Kidney glomerular epithelial cell (primary cell): ENCODE measurements at places on chromosomes 5 and 9.

- peak; percentile 62 for DNase-seq
Measured at GRCh38 chr9:89941875-89942274, 337.1 kb downstream of the GADD45G start.

- DNase-seq: peak; percentile 22
Measured at GRCh38 chr5:43674536-43674935, 71.6 kb downstream of the NNT start.

- DNase-seq: peak; percentile 19
Measured at GRCh38 chr5:50727149-50727496, 60.7 kb downstream of the PARP8 start.

DNA sequence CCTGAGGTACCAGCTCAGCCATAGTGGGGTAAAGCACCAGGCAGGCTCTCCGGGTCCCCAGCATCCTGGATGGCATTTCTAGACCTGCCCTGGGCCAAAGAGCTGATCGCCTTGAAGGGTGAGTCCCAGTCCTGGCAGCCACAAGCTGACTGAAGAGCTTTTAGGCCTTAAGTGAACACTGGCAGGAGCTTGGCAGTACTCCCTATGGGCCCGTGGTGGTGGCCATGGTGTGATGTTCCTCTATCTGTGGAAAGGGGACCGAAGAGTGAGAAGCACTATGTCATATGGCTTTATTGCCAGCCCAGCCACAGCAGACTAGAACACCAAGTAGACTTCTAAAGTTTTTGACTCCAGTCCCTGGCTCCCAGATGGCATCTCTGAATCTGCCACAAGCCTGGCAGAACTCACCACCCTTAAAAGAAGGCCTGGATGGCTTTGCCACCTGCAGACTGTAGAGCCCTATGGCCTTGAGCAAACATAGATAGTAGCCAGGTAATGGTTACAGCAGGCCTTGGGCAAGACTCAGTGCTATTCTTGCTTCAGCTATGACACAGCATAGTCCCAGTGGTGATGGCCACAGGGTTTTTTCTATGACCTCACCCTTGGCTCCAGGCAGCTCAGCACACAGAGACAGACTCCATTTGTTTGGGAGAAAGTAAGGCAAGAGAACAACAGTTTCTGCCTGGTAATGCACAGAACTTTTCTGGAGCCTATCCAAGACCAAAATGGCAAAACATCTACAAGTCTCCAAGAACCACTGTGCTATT is 801.5 kb upstream of the DMAC1 start:
- DNase-seq: no peak

DNA sequence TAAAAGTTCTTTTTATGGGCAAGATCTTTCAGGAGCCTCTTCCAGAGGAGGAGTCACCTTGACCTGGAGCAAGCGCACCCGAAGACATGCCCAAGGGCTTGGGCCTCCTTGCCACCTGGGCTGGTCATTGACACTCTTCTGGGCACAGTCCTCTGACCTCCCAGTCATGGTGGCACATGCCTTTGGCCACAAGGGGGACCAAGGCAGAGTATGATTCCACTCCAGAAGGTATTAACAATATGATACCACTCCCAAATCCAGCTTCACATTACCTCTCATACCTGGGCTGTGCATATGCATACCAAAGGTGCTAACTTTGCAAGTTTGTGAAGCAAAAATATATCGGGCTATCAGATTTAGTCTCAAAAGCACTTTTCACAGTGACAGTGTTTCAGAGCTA is 84.6 kb downstream of the MAST4 start:
- no peak for DNase-seq

- no peak for DNase-seq
Measured at GRCh38 chr5:136522217-136522956, 157.0 kb upstream of the TRPC7 start.

- no peak for DNase-seq
Measured at GRCh38 chr9:107043886-107044285, 180.9 kb downstream of the ZNF462 start.

- DNase-seq: peak; percentile 27
Measured at GRCh38 chr5:148792744-148793143, 33.7 kb upstream of the ADRB2 start.

DNA sequence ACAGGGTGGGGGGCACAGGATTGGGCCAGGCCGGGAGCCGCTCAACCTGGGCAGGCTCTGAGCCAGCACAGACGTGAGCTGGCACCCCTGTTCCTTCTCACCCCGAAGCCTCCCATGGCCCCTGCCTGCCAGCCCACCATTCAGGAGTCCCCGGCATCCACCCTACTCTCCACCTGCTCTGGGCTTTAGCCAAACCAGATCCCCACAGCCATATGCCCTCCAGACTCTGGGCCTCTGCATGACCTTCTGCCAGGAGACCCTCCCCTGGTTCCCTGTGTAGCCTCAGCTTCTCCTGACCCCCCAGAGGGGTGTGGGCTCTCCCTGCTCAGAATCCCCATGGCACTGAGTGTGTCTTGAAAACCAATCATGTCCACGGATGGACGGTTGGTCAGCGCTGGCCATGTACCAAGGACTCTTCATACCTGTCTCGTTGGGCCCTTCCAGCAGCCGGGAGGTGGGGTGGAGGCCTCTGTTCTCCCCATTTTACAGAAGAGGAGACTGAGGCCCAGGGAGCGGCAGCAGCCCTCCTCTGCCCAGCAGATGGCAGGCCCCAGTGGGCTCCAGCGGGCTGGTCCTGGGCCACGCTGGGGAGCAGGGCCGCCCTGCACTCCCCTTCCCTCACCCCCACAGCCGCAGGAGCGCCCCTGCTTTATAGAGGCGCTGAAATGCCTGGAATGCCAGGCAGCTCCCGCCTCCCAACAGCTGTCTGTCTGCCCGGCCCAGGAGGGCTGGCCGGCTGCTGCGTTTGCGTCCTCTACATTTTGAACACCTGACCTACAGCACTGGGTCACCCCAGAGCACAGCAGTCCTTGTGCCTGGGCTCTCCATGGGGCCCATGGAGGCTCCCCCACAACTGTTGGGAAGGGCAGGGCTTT is 3.5 kb upstream of the MYMK start:
- DNase-seq: no peak

DNA sequence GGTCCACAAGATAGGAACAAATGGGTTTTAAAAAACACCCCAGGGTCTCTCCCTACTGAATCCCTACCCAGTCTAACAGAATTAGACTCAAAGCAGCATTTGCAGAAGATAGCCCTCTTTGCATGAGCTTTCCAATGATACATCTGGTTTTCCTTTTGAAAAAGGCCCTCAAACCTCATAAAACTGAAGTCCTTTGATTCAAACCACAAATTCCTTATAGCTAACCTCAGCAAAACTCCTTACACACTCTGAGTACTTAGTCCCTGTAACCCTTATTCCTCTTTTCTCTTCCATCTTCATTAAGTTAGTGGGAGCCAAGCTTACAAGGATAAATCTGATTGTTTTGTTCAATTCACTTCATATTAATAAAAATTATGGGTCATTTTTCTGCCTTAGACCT is 90.5 kb upstream of the TNC start:
- DNase-seq: peak; percentile 16

GRCh38 chr5:86880785-86881492 is 263.2 kb downstream of the COX7C start:
- peak; percentile 83 for DNase-seq

DNA sequence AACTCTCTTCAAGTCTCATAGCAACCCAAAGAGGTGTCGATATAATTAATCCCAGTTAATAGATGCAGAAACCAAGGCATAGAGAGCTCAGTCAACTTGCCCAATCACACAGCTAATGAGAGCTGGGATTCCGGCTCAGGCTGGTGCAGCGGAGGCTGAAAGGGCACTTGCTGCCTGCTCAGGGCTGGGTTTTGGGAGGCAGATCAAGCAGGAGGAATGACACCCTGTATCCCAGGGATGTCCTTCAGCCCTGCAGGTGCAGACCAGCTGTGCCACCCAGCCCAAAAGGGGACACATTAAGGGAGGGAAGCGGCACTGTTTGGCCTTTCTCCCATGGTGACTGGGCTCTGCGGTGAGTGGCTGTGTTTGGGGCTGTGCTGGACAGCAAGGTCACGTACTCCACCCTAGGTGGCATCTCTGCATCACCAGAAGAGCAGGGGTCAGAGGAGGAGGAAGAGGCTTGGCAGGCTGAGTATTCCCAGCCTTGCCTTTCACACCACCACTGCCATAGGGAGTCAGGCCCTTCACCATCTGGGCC is 124.1 kb downstream of the MVB12B start:
- DNase-seq: no peak

- DNase-seq: no peak
Measured at GRCh38 chr5:90050103-90050502, 359.5 kb downstream of the CETN3 start.

- peak; percentile 31 for DNase-seq
Measured at GRCh38 chr9:87498046-87498810, 561 bp downstream of the DAPK1 start.

DNA sequence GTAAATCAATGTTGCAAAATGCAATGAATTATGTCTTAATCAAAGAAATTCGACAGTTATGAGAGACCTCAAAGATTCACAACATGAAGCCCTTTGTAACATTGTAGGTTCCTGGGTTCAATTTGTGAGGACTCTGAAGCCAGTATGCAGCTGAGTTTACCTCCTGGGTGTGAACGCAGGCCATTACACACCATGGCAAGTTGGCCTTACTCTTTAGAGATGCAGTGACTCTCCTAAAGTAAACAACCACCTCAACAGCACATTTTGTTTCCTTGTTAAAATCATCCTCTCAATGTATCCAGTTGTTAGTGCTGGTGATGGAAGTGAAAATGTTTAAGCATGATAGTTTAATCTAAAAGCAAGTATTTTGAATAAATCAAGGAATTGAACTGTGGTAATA is 73.8 kb downstream of the JAKMIP2 start:
- DNase-seq: no peak

DNA sequence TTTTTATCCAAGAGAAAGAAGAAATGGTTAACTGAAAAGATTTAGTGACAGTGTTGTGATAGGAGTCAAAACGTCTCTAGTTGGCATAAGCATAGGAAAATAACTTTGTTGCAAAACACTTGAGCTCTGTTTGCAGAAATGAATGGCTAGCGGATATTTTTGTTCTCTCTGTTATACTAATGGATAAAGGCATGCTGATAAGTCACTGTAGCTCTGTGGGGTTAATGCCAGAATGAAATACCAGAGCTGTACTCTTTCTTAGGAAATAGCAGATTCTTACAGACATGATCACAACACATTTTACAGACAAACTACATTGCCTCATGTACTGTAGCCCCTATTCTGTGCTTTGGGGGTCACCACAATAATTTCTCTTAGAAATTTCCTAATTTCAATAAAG is 202.8 kb downstream of the DMRTA1 start:
- no peak for DNase-seq

- DNase-seq: no peak
Measured at GRCh38 chr9:36363448-36363847, 36.6 kb downstream of the RNF38 start.

DNA sequence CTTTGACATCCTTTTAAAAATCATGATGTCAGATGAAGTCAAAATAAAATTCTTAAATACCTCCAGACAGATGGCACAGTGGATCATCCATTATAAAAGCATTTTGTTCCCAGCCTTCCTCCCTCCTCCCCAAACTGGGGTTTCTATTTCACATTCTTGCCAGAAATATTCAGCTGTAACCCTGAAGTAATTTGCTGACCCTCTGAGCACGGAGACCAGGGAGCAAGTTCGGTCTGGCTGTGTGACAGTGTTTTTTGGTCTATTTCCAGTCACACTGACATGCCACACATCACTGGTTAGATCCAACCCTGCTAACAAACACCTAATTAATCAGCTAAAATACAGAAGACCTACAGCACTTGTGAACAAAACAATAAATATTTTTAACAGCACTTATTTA is 126.2 kb upstream of the DMRT1 start:
- DNase-seq: no peak

DNA sequence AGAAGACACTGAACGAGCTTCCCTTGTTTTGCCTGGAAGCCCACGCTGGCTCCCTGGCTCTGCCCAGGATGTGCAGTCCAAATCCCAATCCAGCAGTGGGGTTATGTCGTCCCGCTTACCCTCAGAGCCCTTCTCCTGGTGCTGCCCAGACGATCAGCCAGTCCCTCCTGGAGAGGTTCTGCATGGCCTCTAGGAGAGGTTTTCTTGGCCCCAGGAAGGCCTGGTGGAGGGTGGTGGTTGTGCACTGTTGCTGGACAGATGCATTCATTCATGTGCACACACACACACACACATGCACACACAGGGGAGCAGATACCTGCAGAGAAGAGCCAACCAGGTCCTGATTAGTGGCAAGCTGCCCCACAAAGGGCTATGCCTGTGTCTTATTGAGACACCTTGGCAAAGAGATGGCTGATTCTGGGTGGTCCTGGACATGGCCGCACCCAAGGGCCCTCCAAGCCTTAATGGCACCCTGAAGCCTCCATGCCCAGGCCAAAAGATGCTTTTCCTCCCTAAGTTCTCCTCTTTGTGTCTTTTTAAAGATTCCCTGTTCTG is 10.5 kb upstream of the OLFM1 start:
- DNase-seq: no peak

- DNase-seq: peak; percentile 87
Measured at GRCh38 chr5:73317523-73317922, 131.1 kb downstream of the FOXD1 start.

DNA sequence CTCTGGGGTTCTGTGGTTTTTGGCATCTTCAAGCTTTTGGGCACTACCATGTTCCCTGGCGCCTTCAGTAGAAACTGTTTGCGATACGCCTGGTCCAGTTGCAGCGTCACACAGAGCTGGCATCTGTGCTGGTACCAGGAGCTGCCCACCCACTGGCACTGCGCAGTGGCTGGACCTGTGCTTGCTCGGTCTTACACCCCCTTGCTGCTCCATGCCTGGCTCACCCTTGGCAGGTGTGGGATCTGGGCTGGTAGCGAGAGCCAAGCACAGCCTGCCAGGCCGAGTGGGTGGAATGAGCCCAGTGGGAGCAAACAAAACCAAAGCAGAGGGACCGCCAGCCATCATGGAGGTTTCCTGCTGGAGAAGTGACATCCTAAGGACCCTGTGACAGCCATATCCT is 170.2 kb upstream of the IRX2 start:
- no peak for DNase-seq

DNA sequence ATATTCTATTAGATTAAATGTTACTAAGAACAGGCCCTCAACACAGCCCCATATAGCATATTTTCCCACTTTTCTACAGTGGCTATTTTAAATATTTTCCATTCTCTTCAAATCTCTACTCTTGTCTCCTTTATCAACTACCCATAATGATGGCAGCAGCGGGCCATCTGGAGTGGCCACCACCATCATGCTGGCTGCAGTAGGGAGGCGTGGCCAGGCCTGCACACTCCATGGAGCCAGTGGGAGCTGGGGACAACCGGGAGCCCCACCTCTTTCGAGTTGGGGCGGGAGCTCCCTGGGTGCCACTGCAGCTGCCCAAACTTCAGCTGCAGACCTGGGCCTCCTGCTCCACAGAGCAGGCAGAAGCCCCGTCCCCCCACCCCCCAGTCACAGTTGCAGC is 98.4 kb upstream of the RANBP6 start:
- DNase-seq: no peak

DNA sequence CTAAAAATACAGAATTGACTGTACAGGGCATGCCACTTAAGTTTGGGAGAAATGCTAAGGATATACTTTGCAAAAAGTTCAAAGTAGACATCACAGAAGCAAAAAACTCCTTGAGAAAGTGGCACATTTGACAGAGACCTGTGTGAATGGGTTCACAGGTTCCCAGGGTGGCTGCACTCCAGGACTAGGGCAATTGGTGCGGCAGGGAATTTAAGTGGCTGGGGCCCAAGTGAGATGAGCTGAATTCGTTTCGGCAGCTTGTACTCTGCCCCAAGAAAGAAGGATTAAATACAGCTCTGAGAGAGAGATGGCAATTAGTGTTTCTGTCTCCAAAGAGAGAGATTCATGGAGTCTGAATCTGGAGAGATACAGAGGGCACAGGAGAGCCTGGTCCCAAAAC is 280.1 kb downstream of the FBXL17 start:
- DNase-seq: no peak

- no peak for DNase-seq
Measured at GRCh38 chr5:40227931-40228330, 451.8 kb upstream of the PTGER4 start.
